Gastrocnemius medialis (tissue), 4 donors: ENCODE measurements at places on chromosomes 3 and 15. TPM values are rescaled to one million over a fixed set of nuclear protein-coding genes. Genes with fewer than 3 reads are reported as not detected.

GRCh38 chr15:71541746-71542145, 268.6 kb upstream of the NR2E3 start:
- H3K36me3 ChIP-seq: no peaks in the 10 kb centered on the region
- no peaks in the 10 kb centered on the region for H3K4me1 ChIP-seq
- no peaks in the 10 kb centered on the region for H3K27me3 ChIP-seq
- H3K27ac ChIP-seq: no peak overlapping the region
- no peak overlapping the region for H3K4me3 ChIP-seq
- DNase-seq: no peak

Gene NMD3
- 42.8 TPM for total RNA-seq

GRCh38 chr15:35693286-35693685, 147.3 kb upstream of the DPH6 start:
- no peak overlapping the region for H3K27ac ChIP-seq
- DNase-seq: no peak
- H3K4me3 ChIP-seq: no peak overlapping the region
- peaks cover 30% of the 10 kb centered on the region for H3K4me1 ChIP-seq
- no peaks in the 10 kb centered on the region for H3K27me3 ChIP-seq

DNA sequence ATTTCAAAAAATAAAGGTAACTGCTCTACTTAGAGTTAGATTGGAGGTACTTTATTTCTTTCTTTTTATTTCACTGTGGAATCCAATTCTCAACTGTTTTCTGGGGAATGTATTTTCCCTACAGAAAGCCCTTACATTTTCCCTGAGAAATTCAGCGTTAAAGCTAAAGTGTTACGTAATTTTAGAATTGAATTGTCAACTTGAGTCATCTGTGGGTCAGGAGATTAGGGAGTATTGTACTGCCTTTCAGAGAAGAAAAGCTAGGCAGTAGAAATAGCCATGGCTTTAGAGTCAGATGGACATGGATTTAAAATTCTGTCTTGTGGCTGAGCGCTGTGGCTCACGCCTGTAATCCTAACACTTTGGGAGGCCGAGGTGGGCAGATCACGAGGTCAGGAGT, 728.6 kb downstream of the ROBO1 start:
- H3K27me3 ChIP-seq: no peaks in the 10 kb centered on the region
- no peak overlapping the region for H3K4me3 ChIP-seq
- no peak overlapping the region for H3K27ac ChIP-seq
- no peak for DNase-seq
- no peaks in the 10 kb centered on the region for H3K4me1 ChIP-seq
- no peaks in the 10 kb centered on the region for H3K36me3 ChIP-seq

DNA sequence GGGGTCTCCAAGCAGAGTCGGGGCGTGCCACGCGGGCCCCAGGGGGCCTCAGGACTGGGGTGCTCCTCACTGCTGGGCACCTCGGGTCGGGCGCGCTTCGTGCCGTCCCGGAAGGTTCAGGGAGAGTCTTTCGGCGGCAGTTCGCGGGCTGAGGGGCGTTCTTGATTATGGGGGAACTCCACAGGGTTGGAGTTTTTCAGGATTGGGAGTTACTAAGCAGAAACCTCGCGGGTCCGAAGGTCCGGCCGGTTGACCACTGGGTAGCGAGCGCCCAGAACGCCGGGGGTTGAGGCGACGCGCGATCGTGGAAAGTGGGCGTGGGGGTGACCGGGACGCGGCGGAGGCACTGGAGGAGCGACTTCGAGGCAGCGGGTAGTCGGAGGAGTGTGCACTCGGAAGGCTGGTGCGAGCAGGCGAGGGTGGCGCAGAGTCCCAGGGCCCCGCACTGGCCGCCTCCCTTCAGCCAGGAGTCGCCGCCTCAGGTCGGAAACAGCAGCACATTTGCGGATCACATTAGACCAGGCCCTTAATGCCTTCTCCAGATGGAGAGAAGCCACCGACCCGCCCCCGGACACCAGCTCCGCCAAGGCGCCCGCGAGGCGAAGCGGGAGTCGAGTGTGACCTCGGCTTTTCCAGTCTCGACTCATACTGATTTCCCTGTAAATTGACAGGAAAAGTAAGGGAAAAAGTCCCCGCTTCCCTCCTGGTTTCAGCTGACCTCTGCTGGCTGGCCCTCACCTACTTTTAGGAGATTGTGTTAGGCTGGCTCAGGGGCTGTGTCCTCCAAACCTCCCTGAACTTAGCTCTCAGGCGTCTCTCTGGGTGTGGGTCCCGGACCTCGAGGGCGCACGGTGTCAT, 685 bp downstream of the ADAMTSL3 start:
- peaks cover 26% of the 10 kb centered on the region for H3K27me3 ChIP-seq
- no peaks in the 10 kb centered on the region for H3K4me1 ChIP-seq
- peak overlapping the region; percentile 50 for H3K4me3 ChIP-seq
- DNase-seq: no peak

GRCh38 chr15:74995779-74996765, 709 bp downstream of the SCAMP5 start:
- no peak overlapping the region for H3K27ac ChIP-seq
- no peaks in the 10 kb centered on the region for H3K36me3 ChIP-seq
- peaks cover 23% of the 10 kb centered on the region for H3K27me3 ChIP-seq
- peak overlapping the region; percentile 56 for H3K4me3 ChIP-seq
- no peak for DNase-seq

Gene FEZF2
- total RNA-seq: not detected

GRCh38 chr3:19749448-19750017, 184.5 kb downstream of the EFHB start:
- no peak overlapping the region for H3K27ac ChIP-seq
- no peaks in the 10 kb centered on the region for H3K27me3 ChIP-seq
- H3K4me3 ChIP-seq: no peak overlapping the region
- no peaks in the 10 kb centered on the region for H3K4me1 ChIP-seq
- H3K36me3 ChIP-seq: no peaks in the 10 kb centered on the region

Gene LDHAL6B
- total RNA-seq: not detected

Gene SAMD7
- not detected for total RNA-seq

Gene SNTN
- total RNA-seq: not detected

- DNase-seq: no peak
- H3K4me1 ChIP-seq: peaks cover 12% of the 10 kb centered on the region
- H3K27me3 ChIP-seq: no peaks in the 10 kb centered on the region
- H3K36me3 ChIP-seq: no peaks in the 10 kb centered on the region
- peak overlapping the region; percentile 90 for H3K27ac ChIP-seq
Measured at GRCh38 chr15:101723171-101723873, 951 bp downstream of the TARS3 start.

Gene MYRIP
- total RNA-seq: 0.66 TPM

DNA sequence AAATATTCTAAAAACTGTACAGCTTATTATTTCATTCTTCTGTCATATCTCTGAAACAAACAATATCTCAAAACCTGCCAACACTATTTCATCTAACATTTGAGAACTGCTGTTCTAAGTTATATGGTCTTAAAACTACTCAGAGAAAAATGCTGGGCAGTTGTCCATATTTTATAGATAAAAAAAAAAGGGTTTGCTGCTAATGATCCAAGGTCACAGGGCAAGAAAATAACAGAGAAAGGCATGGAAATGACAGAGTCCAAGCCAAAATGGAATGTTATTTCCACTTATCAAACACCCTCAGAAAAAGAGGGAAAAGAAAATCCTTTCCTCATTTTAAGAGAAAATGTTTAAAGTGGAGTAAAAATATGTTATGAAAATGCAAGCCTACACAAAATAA, 313.1 kb downstream of the CADM2 start:
- no peaks in the 10 kb centered on the region for H3K36me3 ChIP-seq
- no peak overlapping the region for H3K4me3 ChIP-seq
- H3K27me3 ChIP-seq: no peaks in the 10 kb centered on the region
- no peak for DNase-seq

DNA sequence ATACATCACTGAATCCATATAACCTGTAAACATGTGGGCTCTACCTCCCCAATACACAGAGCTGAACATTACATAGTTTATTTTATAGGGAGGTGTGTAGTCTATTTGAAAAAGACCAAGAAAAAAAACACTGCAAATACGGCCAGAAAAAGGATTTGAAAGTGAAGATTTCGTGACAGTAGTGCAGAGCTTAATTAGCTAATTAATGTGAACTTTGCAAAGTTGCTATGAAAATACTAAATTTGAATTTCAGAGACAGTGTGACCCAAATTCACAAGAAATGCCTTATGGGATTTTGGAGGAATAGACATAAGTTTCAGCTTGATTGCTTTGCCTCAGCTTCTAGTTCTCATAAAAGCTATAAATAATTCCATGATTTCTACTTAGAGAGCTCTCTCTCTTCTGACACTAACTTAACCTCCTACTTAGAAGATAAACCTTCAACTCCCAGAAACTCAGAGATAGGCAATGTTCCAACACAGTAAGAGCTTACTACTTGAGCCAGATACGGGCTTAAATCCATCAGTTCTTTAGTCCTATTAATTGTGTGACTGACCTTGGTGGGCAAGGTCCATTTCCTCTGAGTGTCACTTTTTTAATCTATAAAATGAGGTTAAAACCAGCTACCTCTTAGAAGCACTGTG, 87.3 kb upstream of the THBS1 start:
- no peaks in the 10 kb centered on the region for H3K36me3 ChIP-seq
- no peak overlapping the region for H3K4me3 ChIP-seq
- peaks cover 8% of the 10 kb centered on the region for H3K4me1 ChIP-seq
- H3K27ac ChIP-seq: no peak overlapping the region
- no peak for DNase-seq

DNA sequence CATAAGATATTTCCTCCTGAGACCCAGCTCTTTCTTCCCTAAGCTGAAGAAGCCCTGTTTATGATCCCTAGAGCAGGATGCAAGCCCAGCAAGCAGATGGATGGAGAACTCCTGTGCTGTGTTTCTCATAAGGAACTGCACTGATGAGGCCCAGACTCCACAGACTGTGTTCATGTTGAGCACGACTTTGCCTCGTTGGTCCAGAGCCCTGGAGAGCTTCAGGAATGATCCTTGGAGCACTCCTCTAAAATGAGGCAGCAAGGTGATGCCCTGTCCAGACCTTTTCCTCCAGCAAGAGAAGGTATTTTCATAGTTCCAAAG, 83.8 kb downstream of the MYLK start:
- no peak overlapping the region for H3K4me3 ChIP-seq
- no peaks in the 10 kb centered on the region for H3K27me3 ChIP-seq
- H3K27ac ChIP-seq: no peak overlapping the region
- no peaks in the 10 kb centered on the region for H3K4me1 ChIP-seq

DNA sequence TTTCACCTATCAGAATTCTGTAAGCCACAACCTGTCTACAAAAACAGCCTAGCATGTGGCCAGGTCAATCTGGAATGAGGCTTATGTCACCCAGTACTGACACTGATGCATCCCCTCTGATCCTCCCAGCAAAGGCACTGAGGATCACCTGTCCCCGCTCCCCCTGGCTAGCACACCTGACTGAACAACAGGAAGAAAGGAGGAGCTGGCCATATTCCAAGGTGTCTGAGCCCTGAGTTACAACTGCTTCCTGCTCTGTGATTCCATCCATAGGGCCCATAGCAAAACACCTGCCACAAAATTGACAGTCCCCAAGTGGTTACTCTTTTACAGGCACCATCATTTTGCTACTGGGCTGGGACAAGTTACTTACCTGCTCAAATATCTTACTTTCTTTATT, 555.5 kb upstream of the CFAP20DC start:
- no peak overlapping the region for H3K4me3 ChIP-seq
- DNase-seq: no peak
- no peaks in the 10 kb centered on the region for H3K4me1 ChIP-seq
- no peak overlapping the region for H3K27ac ChIP-seq
- no peaks in the 10 kb centered on the region for H3K36me3 ChIP-seq
- H3K27me3 ChIP-seq: no peaks in the 10 kb centered on the region

Gene ALS2CL
- 5.4 TPM for total RNA-seq

Gene SPG21
- 84.4 TPM for total RNA-seq

Gene ZBTB47
- 256 TPM for total RNA-seq

Gene SLC2A2
- total RNA-seq: 0.51 TPM

Gene PRR20G
- total RNA-seq: not detected

Gene SERINC4
- total RNA-seq: not detected

Gene LIPC
- total RNA-seq: not detected

DNA sequence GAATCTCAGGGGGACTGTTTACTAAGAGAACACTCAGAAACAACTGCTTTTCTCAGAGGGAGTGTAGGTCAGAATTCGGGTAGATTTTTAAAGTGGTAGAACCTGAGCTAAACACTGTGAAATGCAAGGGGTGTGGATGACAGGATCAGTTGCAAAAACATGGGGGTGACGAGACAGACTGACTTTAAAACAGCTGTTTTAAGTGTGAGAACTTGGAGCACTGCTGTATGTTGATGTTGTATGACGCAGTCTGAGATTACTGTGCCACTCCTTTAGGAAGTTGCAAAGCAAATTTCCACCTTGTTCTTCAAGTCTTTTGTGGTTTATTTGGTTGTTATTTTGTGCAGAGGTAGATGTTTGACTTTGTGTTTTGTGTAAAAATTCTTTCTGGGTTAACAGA, 36.8 kb upstream of the DIPK2A start:
- H3K4me1 ChIP-seq: no peaks in the 10 kb centered on the region
- no peaks in the 10 kb centered on the region for H3K36me3 ChIP-seq
- H3K27ac ChIP-seq: no peak overlapping the region
- H3K4me3 ChIP-seq: no peak overlapping the region

Gene RTP3
- not detected for total RNA-seq

Gene FOXB1
- total RNA-seq: not detected

DNA sequence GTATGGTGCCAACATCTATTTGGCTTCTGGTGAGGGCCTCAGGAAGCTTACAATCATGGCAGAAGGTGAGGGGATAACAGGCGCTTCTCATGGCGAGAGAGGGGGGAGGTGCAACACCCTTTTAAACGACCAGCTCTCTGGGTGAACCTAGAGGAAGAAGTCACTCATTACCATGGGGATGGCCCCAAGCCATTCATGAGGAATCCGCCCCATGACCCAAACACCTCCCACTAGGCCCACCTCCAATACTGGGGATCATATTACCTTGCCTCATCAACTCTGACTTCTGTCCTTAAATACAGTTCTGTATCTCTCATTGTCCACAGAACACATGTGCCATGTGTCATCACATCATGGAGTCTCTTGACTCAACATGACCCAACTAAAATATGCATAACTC, 37.5 kb upstream of the CLRN1 start:
- DNase-seq: no peak
- no peak overlapping the region for H3K4me3 ChIP-seq
- H3K4me1 ChIP-seq: no peaks in the 10 kb centered on the region
- no peaks in the 10 kb centered on the region for H3K27me3 ChIP-seq
- H3K27ac ChIP-seq: no peak overlapping the region

Gene ITPKA
- 12.4 TPM for total RNA-seq

Gene EFCC1
- 0.26 TPM for total RNA-seq

- no peaks in the 10 kb centered on the region for H3K36me3 ChIP-seq
- no peaks in the 10 kb centered on the region for H3K27me3 ChIP-seq
- H3K4me3 ChIP-seq: no peak overlapping the region
- peak overlapping the region; percentile 68 for H3K27ac ChIP-seq
- no peak for DNase-seq
Measured at GRCh38 chr3:16543242-16543864, 29.9 kb upstream of the RFTN1 start.

DNA sequence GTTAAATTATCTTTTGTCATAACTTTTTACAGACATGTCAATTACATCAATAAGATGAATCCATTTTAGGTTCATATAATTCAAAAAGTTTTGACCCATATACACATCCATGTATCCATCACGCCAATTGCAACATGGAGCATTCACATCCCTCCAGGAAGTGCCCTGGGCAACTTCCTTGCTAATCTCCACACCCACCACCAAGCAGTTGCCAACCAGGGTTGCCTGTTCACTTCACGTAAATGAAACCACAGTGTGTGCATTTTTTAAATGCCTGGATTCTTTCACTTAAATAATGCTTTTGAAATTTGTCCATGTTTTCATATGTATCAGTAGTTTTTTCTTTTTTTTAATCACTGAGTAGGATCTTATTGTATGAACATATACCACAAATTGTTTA, 40.7 kb upstream of the LYZL4 start:
- H3K36me3 ChIP-seq: no peaks in the 10 kb centered on the region
- H3K27ac ChIP-seq: no peak overlapping the region
- DNase-seq: no peak
- H3K4me1 ChIP-seq: peaks cover 8% of the 10 kb centered on the region

Gene SH3GL3
- not detected for total RNA-seq

Gene CCR9
- not detected for total RNA-seq

Gene NOX5
- not detected for total RNA-seq
